Cerebellar nuclear complex (tissue), 1 donor: ENCODE measurements at places on chromosomes 1 and 21.

- no peak for DNase-seq
Observed at GRCh38 chr1:93958726-93959100, 49.5 kb upstream of the GCLM start.

DNA sequence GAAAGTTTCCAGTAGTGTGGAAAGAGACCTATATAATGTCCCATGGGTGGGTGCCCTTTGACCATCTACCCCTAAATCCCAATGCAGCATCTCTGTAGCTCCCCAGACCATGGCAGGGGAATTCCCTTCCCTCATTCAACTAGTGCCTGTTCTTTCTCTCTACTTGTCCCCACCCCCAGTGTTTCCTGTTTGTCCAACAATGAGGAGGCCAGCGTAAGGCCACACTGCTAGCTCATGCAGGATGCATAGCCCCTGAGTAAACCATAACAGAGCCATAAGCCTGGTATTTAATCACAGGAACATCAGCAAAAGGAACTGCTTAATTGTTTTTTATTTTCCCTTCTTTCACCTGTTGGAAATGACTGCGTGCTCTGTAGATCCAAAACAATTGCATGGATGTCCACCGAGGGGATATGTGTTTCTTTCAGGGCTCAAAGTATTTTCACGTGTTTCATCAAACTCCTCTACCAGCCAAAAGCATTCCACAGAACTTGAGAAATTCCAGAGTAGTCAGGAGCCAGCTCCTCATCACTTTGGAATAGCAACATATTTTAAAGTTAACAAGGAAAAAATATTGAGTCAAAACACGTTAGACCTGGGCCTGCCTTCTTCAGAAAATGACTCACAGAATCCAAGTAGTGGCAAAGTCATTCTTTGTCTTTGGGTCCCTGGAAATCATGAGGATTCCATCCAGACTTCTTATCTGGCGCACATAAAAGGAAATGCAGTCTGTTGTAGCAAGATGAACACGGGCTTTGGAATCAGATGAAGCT lies 162.5 kb upstream of the SGIP1 start:
- no peak for DNase-seq

DNA sequence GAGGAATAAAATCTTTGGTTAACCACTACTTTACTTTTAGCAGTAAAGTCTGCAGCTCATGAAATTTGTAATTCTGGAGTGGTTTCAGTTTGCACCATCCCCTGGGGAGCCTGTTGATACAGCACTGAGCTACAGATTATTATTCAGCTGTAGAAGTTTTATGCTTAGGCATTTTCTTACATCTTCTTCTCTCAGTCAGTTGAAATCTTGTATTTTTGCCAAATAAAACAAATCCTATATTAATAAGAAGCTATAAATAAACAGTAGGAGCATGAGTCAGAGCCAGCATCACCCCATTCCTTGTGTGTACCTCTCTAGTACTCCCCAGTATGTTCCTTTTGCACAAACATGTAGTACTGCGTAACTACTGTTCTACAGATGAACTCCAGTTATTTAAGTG lies 118.9 kb downstream of the ATF6 start:
- DNase-seq = no peak

GRCh38 chr1:212814537-212815334 lies 23.0 kb downstream of the TATDN3 start:
- DNase-seq = no peak
